ENCODE measurements at places on chromosomes 16 and 17. TPM values are rescaled to one million over a fixed set of nuclear protein-coding genes. Genes with fewer than 3 reads are reported as not detected.

- no peak overlapping the region for H3K27ac ChIP-seq
- no peak overlapping the region for H3K4me3 ChIP-seq
- no peak for DNase-seq
- peaks cover 7% of the 10 kb centered on the region for H3K4me1 ChIP-seq
Observed at GRCh38 chr17:83056583-83057396, 22.6 kb upstream of the METRNL start.

GRCh38 chr17:8975091-8975725 lies 9.7 kb upstream of the PIK3R5 start:
- H3K4me3 ChIP-seq = no peak overlapping the region
- H3K4me1 ChIP-seq = no peaks in the 10 kb centered on the region
- DNase-seq = no peak
- no peak overlapping the region for H3K27ac ChIP-seq
- H3K27me3 ChIP-seq = peaks cover 6% of the 10 kb centered on the region

- H3K4me3 ChIP-seq = no peak overlapping the region
- H3K36me3 ChIP-seq = no peaks in the 10 kb centered on the region
- DNase-seq = no peak
- no peaks in the 10 kb centered on the region for H3K27me3 ChIP-seq
Observed at GRCh38 chr16:50616386-50616785, 64.7 kb downstream of the SNX20 start.

- no peaks in the 10 kb centered on the region for H3K4me1 ChIP-seq
- DNase-seq = no peak
- no peaks in the 10 kb centered on the region for H3K27me3 ChIP-seq
- H3K4me3 ChIP-seq = no peak overlapping the region
- no peaks in the 10 kb centered on the region for H3K36me3 ChIP-seq
Observed at GRCh38 chr17:9266697-9267117, 245.4 kb downstream of the NTN1 start.

- DNase-seq = no peak
- no peak overlapping the region for H3K27ac ChIP-seq
- H3K27me3 ChIP-seq = no peaks in the 10 kb centered on the region
- H3K36me3 ChIP-seq = no peaks in the 10 kb centered on the region
Observed at GRCh38 chr16:47013910-47014309, 40.4 kb upstream of the DNAJA2 start.

DNA sequence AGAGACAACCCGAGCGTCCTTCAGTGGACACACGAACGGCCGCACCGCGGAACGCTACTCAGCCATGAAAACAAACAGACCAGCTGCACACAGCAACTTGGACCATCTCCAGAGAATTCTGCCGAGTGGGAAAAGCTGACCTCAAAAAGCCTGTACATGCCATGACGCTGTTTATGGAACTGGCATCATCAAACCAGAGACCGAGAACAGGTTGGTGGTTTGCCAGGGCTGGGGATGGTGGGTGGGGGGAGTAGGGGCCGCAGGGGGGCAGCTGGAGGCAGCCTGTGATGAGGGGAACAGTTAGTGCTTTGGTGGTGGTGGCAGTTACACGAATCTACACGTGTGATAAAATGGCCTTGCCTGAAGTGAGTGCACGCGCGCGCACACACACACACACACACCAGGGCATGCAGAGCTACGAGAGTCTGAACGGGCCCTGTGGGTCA lies 169.8 kb downstream of the LAT start:
- H3K27me3 ChIP-seq = no peaks in the 10 kb centered on the region
- H3K4me3 ChIP-seq = no peak overlapping the region
- DNase-seq = no peak
- peak overlapping the region; percentile 58 for H3K27ac ChIP-seq

GRCh38 chr17:36705874-36706731 lies 104.7 kb downstream of the MRM1 start:
- H3K27me3 ChIP-seq = peaks cover 34% of the 10 kb centered on the region
- H3K4me1 ChIP-seq = no peaks in the 10 kb centered on the region
- DNase-seq = peak; percentile 86
- H3K36me3 ChIP-seq = no peaks in the 10 kb centered on the region
- H3K4me3 ChIP-seq = no peak overlapping the region

GRCh38 chr16:24036614-24037013 lies 200.8 kb downstream of the PRKCB start:
- peak overlapping the region; percentile 31 for H3K4me3 ChIP-seq
- H3K27me3 ChIP-seq = no peaks in the 10 kb centered on the region
- H3K27ac ChIP-seq = no peak overlapping the region
- H3K36me3 ChIP-seq = peaks cover 30% of the 10 kb centered on the region
- peak; percentile 81 for DNase-seq
- peaks cover 29% of the 10 kb centered on the region for H3K4me1 ChIP-seq

GRCh38 chr16:9670033-9670432 lies 512.2 kb downstream of the GRIN2A start:
- no peak overlapping the region for H3K4me3 ChIP-seq

DNA sequence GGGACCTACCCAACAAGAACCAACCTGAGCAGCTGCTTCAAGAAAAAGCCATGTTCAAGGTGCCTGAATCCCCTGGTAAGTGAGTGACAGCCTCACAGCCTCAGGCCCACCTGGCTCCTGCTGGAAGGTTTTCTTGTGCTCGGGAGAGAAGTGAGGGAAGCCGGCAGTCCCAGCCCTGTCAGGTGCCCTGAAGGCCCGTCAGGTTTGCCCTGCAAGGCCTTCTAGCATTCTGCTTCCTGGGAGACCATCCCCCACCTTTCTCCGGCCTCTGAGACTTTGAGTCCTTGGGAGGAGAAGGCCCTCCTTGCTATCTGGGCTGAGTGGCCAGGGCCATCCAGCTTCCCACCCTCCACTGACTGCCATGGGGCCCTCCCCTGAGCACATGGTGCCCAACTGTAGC lies 166.7 kb upstream of the ZNF267 start:
- H3K27me3 ChIP-seq = no peaks in the 10 kb centered on the region
- peak; percentile 51 for DNase-seq
- H3K27ac ChIP-seq = no peak overlapping the region
- peaks cover 18% of the 10 kb centered on the region for H3K4me1 ChIP-seq
- H3K4me3 ChIP-seq = no peak overlapping the region

GRCh38 chr16:85987750-85988078 lies 88.8 kb downstream of the IRF8 start:
- H3K36me3 ChIP-seq = no peaks in the 10 kb centered on the region
- no peak for DNase-seq
- peak overlapping the region; percentile 99 for H3K27ac ChIP-seq
- H3K27me3 ChIP-seq = no peaks in the 10 kb centered on the region
- H3K4me1 ChIP-seq = peaks cover 63% of the 10 kb centered on the region
- peak overlapping the region; percentile 81 for H3K4me3 ChIP-seq

DNA sequence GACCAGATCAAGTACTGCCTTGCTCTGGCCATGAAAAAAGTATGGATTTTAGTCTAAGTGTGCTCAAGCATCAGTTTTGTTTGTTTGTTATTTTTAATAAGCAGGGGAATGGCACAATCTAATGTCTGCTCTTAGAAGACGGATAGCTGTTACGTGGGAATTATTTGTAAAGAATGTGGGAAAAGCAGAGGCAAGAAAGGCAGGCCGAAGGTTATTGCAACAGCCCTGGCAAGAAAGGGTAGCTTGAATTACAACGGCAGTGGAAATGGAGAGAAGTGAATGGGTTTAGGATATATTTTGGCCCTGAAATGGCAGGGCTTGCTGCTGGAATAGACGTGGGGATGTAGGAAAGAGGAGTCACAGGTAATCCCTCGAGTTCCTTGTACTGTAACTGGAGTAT lies 987 bp upstream of the HASPIN start:
- peaks cover 50% of the 10 kb centered on the region for H3K4me1 ChIP-seq
- DNase-seq = no peak
- H3K36me3 ChIP-seq = peaks cover 67% of the 10 kb centered on the region
- H3K4me3 ChIP-seq = peak overlapping the region; percentile 87
- H3K27me3 ChIP-seq = no peaks in the 10 kb centered on the region

DNA sequence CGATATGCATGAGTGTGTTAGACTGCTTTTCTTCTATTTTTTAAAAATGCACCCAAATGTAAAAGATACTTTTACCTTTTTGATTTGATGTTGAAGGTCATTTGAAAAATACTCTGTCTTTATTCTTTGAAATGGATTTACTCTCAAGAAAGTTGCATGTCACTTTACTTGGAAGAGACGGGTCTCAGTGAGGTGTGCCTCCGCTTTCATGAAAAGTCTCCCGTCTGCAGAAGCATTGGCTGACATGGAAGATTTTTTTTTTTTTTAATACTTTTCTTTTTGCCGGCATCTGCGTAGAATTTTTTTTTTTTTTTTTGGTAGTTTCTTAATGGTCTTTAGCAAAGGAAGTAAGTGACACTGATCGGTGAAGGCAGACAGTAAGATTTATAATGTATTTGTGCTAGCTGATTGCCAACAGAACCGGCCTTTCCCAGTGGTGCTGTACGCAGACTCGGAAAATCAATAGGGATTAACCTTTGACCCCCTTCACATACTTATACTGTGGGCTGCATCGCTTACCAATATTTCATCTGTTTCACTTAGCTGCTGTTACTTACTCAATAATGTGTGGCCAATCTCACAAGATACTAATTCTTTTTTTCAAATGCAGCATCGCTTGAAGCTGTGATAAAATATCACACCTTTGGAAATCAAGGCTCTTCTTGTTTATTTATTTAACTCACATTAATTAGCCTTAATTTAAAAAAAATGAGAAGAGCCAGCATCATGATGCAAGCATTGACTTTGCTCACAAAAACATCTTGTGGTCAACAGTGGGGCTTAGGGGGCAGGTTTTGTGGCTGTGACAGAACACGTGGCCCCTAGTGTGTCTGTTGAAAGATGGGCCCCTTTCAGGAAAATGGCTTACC lies 383.9 kb downstream of the WWOX start:
- H3K27ac ChIP-seq = no peak overlapping the region
- H3K27me3 ChIP-seq = no peaks in the 10 kb centered on the region
- DNase-seq = no peak
- H3K4me3 ChIP-seq = no peak overlapping the region
- no peaks in the 10 kb centered on the region for H3K4me1 ChIP-seq
- no peaks in the 10 kb centered on the region for H3K36me3 ChIP-seq

DNA sequence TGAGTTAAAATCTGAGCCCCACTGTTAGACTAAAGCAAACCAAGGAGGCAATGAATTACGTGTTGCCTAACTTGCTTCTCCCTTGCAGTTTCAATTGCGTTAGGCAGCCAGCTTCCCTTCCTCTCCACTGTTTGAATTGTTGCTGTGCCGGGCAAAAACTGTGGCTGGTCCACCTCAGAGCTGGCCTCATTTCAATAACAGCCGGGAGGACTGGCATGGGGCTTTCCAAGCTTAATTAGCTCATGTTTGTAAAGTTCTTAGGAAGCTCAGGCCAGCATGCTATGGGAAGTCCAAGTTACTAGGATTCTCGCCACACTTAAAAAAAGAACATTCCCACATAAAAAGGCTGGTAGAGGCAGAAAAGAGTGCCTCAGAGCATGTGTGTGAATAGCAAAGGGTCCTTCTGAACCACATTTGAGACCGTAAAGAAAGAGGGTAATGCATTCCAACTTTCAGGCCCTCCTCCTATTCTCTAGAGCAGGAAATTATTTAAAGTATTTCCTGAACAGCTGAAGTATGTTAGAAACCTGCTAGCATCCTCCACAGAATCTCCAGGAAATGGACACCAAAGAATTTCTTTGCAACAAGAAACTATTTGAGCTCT lies 79.0 kb upstream of the SMURF2 start:
- H3K36me3 ChIP-seq = no peaks in the 10 kb centered on the region
- no peak overlapping the region for H3K27ac ChIP-seq

GRCh38 chr17:79220201-79220712 lies 145.6 kb downstream of the ENGASE start:
- peak overlapping the region; percentile 7 for H3K4me3 ChIP-seq
- peaks cover 4% of the 10 kb centered on the region for H3K4me1 ChIP-seq
- no peaks in the 10 kb centered on the region for H3K36me3 ChIP-seq
- no peak for DNase-seq

DNA sequence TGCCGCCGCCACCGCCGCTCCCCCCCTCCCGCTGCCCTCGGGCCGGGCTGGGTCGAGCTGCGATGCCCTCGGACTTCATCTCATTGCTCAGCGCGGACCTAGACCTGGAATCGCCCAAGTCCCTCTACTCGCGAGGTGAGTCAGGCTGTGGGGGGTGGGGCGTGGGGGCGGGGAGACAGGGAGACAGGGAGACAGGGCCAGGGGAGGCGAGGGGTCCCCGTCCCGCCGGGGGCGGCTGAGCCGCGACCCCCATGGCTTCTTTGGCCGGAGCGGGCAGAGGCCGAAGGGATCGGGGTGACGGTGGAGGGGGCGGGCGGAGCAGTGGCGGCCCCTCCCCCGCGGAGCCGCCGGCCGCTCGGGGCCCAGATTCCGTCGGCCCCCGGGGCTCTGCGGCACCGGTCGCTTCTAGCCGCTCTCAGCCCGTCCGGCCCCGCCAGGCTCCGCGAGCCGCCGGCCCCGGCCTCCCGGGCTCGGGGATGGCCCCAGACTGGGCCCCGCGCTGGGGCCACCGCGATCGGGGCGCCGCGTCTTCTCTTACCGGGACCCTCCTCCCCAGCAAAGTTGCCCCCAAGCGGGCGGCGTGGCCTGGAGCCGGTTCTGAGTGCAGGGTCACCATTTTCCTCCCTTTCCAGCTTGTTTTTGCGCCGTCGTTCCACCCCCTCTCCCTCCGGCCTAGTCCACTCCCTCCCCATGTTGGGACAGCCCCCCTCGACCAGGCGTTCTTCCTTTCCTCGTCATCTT lies 644 bp downstream of the NFAT5 start:
- H3K36me3 ChIP-seq = peaks cover 27% of the 10 kb centered on the region
- no peaks in the 10 kb centered on the region for H3K27me3 ChIP-seq
- DNase-seq = peak; percentile 84
- peak overlapping the region; percentile 99 for H3K4me3 ChIP-seq
- peak overlapping the region; percentile 99 for H3K27ac ChIP-seq
- peaks cover 41% of the 10 kb centered on the region for H3K4me1 ChIP-seq

DNA sequence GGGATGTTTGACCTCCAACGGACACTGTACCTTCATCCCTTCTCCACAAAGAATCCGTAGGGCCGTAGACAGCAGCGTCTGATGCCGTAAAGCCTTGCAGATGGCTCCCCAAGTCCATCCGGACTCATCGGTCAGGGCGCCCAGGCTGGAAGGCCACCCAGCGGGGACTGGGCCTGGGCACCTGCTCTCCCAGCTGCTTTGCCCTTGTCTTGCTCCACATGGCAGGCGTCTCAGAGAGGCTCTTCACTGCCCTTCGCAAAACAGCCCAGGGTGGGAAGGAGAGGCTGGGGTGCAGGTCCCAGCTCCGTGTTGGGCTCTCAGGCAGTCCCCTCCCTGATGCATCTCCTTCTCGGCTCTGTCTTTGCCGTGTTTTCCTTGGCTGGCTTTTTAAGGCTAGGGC lies 6.2 kb upstream of the RPTOR start:
- peaks cover 8% of the 10 kb centered on the region for H3K4me1 ChIP-seq
- H3K27ac ChIP-seq = no peak overlapping the region
- no peak overlapping the region for H3K4me3 ChIP-seq
- H3K27me3 ChIP-seq = peaks cover 8% of the 10 kb centered on the region

DNA sequence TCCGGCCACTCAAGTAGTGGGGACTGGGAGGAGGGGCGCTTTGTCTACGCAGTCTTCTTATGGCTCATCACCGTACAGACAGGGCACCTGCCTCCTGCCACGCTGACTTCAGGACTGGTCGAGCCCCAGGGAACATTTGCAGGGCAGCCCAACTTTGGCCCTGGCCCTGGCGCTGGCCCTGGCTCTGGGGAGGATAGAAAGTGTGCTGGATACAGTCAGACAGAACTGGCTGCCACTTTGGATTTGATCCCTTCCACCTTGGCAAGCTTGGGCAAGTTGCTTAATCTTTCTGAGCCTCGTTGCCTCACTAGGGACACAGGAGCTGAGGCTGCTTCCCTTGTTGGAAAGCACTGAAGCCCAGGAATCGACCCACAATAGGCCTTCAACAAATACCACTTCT lies 13.6 kb downstream of the LGALS9 start:
- no peak for DNase-seq
- H3K4me1 ChIP-seq = peaks cover 4% of the 10 kb centered on the region
- H3K27ac ChIP-seq = no peak overlapping the region

GRCh38 chr17:45243750-45244149 lies 18.1 kb downstream of the SPATA32 start:
- H3K27ac ChIP-seq = no peak overlapping the region
- H3K36me3 ChIP-seq = peaks cover 60% of the 10 kb centered on the region
- peaks cover 40% of the 10 kb centered on the region for H3K4me1 ChIP-seq
- no peak for DNase-seq

The WFDC1 gene
- total RNA-seq = not detected

The SPAG9 gene
- 47.5 TPM for total RNA-seq

The RARA gene
- 24.0 TPM for total RNA-seq

All from activated CD4-positive, alpha-beta T cell treated with anti-CD3 and anti-CD28 coated beads, Interleukin-2, amount 10 ng/mL, durations not matched to agents 24 days and 14 days (primary cell).